ENCODE measurements at places on chromosomes 1 and 21. TPM values are rescaled to one million over a fixed set of nuclear protein-coding genes. Genes with fewer than 3 reads are reported as not detected.

DNA sequence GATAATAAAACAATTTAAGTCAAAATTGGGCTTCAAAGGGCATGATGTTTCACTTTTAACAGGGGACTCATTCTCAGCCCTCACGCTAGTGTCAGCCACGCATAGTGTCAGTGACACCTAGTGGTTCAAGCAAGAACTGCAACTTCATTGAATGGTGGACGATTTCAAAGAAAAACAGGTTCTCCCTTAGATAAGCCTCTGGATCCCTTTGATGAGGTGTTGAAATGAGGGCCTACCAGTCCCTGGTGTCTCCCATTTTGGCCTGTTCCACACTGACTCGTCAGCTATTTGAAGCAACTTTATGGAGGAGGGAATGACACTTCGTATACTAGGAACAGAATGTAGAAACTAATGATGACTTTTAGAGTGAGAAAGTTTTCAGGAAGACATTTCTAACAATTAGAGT is 56.2 kb downstream of the FCRL5 start:
- no peak overlapping the region for H3K4me3 ChIP-seq
- DNase-seq: no peak
- H3K4me1 ChIP-seq: peaks cover 4% of the 10 kb centered on the region

- no peaks in the 10 kb centered on the region for H3K4me1 ChIP-seq
- no peak overlapping the region for H3K27ac ChIP-seq
- DNase-seq: no peak
- H3K36me3 ChIP-seq: no peaks in the 10 kb centered on the region
Measured at GRCh38 chr21:45418301-45419071, 13.5 kb downstream of the COL18A1 start.

DNA sequence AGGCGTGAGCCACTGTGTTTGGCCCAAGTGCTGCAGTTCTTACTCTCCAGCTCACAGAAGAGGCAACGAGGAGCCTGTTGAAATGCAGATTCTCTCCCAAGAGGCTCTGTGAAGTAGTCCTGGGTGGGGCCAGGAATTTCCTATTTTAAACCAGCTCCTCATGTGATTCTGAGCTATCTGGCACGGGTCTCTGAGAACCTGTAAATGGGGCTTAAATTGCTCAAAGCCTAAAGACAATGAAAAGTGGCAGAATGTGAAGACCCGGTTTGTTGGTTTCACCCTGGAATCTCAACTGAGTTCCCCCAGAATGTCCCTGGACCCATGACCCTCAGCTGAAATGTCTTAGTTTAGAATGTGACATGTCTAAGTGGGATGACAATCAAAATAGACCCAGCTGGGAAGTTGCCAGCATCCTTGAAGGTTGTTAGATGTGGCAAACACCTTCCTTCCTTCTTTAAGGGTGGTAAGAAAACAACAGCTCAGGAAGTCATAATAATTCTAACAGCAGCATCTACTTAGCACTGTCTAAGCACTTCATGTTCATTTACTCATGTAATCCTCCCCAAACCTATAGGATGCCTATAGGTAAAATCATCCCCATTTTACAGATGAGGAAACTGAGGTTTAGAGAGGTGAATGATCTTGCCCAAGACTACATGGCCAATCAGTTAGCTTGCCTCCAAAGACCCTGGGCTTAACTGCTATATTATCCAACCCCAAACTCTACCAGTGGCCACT is 20.9 kb upstream of the ATP5PO start:
- no peak for DNase-seq
- no peaks in the 10 kb centered on the region for H3K27me3 ChIP-seq
- no peaks in the 10 kb centered on the region for H3K36me3 ChIP-seq
- peaks cover 9% of the 10 kb centered on the region for H3K4me1 ChIP-seq
- no peak overlapping the region for H3K27ac ChIP-seq

The EFCAB14 gene
- 46.3 TPM for total RNA-seq

GRCh38 chr1:208093754-208094719 is 150.1 kb downstream of the PLXNA2 start:
- no peaks in the 10 kb centered on the region for H3K27me3 ChIP-seq
- no peak for DNase-seq
- H3K4me3 ChIP-seq: no peak overlapping the region
- no peaks in the 10 kb centered on the region for H3K36me3 ChIP-seq

DNA sequence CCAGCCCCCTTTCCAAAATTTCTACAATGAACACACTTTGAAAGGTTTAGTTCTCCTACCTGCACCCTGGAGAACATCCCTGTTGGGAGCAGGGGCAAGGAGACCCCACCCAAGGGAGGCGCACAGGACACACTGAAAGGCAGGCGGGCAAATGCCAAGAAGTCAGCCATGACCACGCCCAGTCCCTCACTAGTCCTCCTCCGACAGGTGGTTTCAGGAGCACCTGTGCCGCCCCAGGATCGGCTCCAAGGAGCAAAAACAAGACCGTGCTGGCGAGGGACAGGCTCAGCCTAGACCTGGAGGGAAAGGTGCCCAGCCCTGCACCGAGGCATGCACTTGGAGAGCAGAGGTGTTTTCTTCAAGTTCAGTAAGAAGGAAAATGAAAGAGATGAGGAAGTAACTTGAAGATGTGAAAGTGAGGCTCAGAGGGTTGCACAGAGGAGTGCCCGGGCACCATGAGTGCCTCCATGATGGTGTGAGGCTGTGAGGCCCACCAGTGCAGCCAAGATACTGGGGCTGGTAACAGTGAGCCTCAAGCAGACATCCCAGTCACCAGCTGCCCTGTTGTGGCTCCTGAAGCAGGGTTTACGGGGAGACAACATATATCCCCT is 19.6 kb upstream of the NADK start:
- peaks cover 42% of the 10 kb centered on the region for H3K4me1 ChIP-seq
- H3K4me3 ChIP-seq: no peak overlapping the region
- no peak overlapping the region for H3K27ac ChIP-seq

All from GM12878 (cell line).